Naive thymus-derived CD4-positive, alpha-beta T cell (primary cell): ENCODE measurements at places on chromosomes 12 and 14. TPM values are rescaled to one million over a fixed set of nuclear protein-coding genes. Genes with fewer than 3 reads are reported as not detected.

- H3K36me3 ChIP-seq: no peaks in the 10 kb centered on the region
- H3K27me3 ChIP-seq: no peaks in the 10 kb centered on the region
- no peak for DNase-seq
- no peaks in the 10 kb centered on the region for H3K4me1 ChIP-seq
Observed at GRCh38 chr12:44174053-44174452, 338.2 kb downstream of the TMEM117 start.

GRCh38 chr12:39390752-39391151 lies 52.2 kb downstream of the KIF21A start:
- H3K27ac ChIP-seq: no peak overlapping the region
- H3K27me3 ChIP-seq: no peaks in the 10 kb centered on the region
- H3K36me3 ChIP-seq: no peaks in the 10 kb centered on the region
- H3K4me3 ChIP-seq: no peak overlapping the region
- H3K4me1 ChIP-seq: no peaks in the 10 kb centered on the region

GRCh38 chr14:94011795-94012194 lies 14.3 kb upstream of the OTUB2 start:
- H3K4me1 ChIP-seq: peaks cover 17% of the 10 kb centered on the region
- no peak overlapping the region for H3K27ac ChIP-seq
- no peaks in the 10 kb centered on the region for H3K36me3 ChIP-seq
- DNase-seq: peak; percentile 48

GRCh38 chr14:98923596-98923995 lies 348.4 kb downstream of the BCL11B start:
- no peak for DNase-seq
- H3K36me3 ChIP-seq: no peaks in the 10 kb centered on the region
- no peaks in the 10 kb centered on the region for H3K27me3 ChIP-seq
- no peak overlapping the region for H3K4me3 ChIP-seq
- no peak overlapping the region for H3K27ac ChIP-seq

DNA sequence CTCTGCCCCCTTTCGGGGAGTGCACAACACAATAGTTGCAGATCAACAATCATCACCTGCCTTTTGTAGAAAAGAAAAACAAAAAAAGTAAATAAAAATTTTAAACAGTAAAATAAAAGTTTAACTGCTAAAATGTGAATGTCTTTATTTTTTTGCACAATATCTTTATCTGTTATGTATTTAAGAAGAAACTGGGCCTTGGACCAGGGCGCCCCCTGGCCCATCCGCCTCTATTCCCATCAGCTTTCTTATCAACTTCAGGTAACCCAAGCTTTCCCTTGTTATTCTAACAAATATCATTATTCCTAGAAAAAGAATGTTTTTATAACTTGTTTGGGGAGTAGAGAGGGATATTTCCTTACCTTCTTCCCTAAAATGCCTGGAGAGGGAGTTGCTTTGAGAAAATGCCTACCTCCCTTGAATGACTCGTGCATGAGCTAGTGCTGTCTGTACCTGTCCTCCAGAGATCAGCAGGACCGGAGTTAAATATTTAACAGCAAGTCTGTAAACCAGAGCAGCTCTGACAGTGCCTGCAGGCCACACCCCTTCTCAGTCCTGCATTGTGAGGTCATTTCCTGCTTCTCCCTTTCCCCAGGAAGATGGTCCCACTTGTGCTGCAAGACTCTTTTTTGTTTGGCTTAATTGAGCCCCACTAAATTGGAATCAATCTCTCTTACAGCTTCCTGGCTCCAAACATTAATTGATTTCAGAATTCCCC lies 192.8 kb upstream of the RGS6 start:
- no peaks in the 10 kb centered on the region for H3K4me1 ChIP-seq
- no peaks in the 10 kb centered on the region for H3K27me3 ChIP-seq
- H3K27ac ChIP-seq: no peak overlapping the region
- H3K36me3 ChIP-seq: peaks cover 43% of the 10 kb centered on the region
- no peak for DNase-seq
- no peak overlapping the region for H3K4me3 ChIP-seq

- no peak overlapping the region for H3K4me3 ChIP-seq
- DNase-seq: no peak
- no peaks in the 10 kb centered on the region for H3K4me1 ChIP-seq
- no peaks in the 10 kb centered on the region for H3K36me3 ChIP-seq
Observed at GRCh38 chr14:51805541-51805940, 54.9 kb upstream of the GNG2 start.

The BATF gene
- 26.7 TPM for polyA plus RNA-seq
